ENCODE measurements at places on chromosomes 7 and 10. TPM values are rescaled to one million over a fixed set of nuclear protein-coding genes. Genes with fewer than 3 reads are reported as not detected.

- DNase-seq, result no peak
Measured at GRCh38 chr7:13989126-13989948, at the start of gene ETV1. Gene ETV1 (minus strand): TSS chr7:13989666. CDS start chr7:13989052, 614 bp downstream.

- no peak for DNase-seq
Measured at GRCh38 chr10:5492929-5493576, 6.3 kb downstream of the CALML5 start.

- DNase-seq, result no peak
Measured at GRCh38 chr10:27865221-27865635, 119.6 kb upstream of the MKX start.

DNA sequence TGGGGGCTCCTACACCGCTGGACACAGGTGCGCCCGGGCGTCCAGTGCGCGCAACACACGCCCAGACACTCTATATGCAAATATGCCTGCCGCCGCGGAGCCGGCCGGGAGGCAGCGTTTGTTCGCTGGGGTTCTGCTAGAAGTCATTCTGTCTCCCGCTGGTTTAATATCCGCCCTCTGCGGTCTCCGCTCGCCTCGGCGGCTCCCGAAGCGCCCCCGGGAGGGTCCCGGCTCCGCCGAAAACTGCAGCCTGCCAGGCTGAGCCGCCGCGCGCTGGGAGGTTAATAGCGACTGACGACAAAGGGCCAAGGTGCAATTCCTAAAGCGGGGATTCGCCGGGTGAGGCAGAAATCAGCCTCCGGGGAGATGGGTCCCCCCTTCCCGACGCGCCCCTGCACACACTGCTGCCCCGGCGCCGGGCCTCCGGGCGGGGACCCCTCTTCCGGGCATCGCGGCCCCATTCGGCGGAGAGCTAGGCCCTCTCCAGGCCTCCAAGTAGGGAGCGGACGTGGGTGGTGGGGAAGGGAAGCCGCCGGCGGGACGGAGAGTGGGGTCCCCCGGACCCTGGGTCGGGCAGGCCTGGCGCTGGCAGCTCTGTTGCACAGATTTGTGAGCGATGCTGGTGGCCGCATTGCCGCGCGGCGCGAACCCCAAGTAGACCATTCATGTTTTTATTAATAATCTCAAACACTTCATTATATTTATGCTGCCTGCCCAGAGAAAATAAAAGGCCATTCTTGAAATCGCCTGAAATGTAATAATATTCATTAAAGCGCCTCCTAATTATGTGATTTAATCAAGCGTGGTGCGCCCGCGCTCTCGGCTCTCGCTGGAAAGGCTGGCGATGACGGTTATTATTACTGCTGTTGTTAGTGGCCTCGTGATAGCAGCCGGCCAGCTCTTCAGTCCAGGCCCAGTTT, 9.1 kb downstream of the EN2 start:
- DNase-seq, result peak; percentile 77

The MYL7 gene
- not detected for total RNA-seq

The ICA1 gene
- 0.62 TPM for total RNA-seq

Data from activated CD4-positive, alpha-beta T cell treated with anti-CD3 and anti-CD28 coated beads, Interleukin-2, amount 10 ng/mL, durations not matched to agents 24 days and 14 days (primary cell).